ENCODE measurements at places on chromosomes 1 and 21.

DNA sequence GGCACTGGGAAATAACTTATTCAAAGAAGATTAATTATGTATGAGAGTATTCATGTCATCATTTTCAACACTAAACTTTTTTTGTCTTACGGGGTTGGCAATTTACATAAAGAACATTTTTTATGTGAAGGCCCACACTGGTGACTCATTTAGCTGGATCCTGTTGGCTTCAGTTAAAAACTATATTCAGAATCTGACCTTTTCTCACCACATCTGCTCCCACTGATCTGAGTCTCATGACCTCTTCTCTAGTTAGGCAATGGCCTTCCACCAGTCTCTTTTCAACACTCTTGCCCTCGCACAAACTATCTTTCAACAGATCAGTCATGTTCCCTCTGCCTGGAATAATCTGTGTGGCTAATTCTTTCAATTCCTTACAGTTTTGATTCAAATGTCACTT is 53.4 kb downstream of the TMPRSS15 start:
- no peak for DNase-seq

GRCh38 chr1:23756676-23757075 is 13.4 kb downstream of the ELOA start:
- DNase-seq = peak; percentile 32

DNA sequence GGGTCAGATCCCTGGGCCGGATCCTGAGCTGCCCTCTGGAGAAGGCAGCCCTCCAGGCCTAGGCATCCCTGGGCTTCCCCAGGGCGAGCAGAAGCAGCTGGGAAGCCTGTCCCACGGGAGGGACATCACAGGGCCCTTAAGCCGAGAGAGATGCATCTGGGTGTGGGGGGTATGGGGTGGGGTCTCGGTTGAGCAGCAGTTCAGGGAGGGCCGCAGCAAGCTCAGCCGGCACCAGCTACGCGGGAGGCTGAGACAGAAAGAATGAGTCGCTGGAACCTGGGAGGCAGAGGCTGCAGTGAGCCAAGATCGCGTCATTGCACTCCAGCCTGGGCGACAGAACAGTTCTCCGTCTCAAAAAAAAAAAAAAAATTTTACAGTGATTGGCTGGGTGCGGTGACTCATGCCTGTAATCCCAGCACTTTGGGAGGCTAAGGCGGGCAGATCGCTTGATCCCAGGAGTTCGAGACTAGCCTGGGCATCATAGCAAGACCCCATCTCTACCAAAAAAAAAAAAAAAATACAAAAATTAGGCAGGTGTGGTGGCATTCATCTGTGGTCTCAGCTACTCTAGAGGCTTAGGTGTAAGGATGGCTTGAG is 37.7 kb downstream of the RRP1 start:
- DNase-seq = peak; percentile 80

DNA sequence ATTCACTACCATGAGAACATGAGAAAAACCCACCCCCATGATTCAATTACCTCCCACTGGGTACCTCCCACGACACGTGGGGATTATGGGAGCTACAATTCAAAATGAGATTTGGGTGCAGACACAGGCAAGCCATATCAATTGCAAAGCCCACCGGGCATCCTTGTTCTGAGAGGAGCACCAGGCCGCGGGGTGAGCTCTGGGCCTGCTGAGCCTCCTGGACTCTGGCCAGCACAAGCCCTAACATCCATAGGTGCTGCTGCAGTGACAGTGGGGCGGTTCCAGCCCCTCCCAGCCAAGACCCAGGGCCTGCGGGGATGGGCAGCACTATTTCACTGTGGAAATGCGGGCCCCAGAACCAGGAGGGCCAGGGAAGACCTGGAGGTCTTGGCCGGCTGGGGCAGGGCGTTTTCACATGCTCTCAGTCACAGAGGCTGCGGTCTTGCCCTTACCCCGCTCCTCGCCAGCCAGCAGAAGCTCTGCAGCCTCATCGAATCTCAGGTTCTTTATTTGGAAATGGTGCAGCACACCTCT is 103.8 kb downstream of the PCBP3 start:
- no peak for DNase-seq

GRCh38 chr1:204319462-204319861 is 40.3 kb downstream of the PLEKHA6 start:
- DNase-seq = peak; percentile 99

DNA sequence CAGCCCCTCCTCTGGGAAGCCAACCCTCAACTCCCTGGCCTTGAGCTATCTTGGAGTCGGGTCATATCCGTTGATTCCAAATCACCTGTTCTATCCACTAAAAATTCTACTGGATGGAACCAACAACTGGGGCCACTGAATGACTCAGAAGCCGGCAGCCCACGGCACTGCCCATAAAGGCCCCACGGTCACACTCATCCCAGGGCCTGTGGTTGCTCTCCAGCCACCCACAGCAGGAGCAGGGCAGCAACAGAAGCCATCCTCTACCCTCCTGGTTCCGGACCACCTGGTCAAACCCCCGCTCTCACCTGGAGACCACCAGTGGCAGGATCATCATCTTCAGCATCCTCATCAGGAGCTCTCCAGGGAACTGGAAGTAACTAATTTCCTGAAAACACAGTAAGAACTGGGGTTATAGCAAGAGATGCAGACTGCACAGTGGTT is 8.4 kb downstream of the SLC1A7 start:
- DNase-seq = no peak

- DNase-seq = peak; percentile 67
These were observed 107.5 kb downstream of the ZNF281 start for GRCh38 chr1:200302192-200302920.

DNA sequence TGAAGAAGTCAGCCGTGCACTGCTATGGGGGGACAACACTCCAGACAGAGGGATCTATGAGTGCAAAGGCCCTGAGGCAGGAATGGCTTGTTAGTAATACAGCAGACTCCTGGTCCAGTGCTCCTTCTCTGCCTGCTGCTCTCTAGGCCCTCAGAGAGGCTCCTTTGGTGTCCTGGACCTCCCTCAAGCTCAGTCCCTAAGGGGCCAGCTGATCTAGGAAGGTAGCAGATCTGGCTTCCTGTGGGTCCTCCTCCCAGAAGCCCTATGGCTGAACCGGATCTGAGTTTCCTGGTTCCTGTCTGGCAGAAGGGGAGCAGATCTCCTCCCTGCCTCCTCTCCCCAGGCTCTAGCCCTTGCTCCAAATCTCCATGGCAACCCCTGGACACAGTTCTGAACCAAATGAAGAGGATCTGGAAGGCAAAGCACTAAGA is at the start of gene LDLRAD2:
Gene LDLRAD2 (plus strand): TSS at position 391 of the 431 bp plus-strand sequence. CDS start 187 bp downstream, outside the sequence.
- no peak for DNase-seq

DNA sequence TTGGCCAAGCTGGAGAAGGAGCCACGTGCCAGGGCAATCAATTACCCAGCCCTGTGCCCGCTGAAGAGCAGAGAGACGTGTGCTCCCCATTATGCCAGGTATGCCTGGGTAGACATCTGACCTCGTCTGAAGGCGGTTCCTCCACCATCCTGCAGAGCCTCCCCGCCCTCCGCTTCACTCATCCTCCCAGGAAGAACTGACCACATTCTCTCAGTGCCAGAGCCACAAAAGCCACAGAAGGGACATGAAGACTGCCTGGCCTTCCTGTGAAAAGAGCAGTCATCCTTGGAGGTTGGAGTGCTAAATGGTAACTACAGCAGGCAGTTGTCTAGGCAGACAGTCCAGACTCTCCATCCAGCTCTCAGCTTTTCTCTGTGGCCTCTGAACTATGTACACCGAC is 12.0 kb downstream of the SYT2 start:
- no peak for DNase-seq

DNA sequence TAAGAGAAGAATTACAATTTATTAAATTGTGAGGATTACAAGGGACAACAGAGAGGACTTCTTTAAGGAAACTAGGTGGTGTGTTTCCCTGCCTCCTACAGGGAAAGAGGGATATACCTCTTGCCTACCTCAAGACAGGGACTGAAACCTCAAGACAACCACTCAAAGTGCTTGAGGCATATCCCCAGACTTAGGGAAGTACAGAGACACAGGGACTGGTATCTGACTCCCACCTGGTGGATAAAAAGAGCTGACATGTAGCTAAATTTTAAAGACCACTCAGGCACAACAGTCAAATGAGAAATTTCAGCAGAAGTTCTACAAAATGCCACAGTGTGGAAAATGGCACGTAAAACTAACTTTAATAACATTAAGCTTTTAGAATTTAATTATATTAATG is 21.3 kb downstream of the DENND2C start:
- DNase-seq = no peak

DNA sequence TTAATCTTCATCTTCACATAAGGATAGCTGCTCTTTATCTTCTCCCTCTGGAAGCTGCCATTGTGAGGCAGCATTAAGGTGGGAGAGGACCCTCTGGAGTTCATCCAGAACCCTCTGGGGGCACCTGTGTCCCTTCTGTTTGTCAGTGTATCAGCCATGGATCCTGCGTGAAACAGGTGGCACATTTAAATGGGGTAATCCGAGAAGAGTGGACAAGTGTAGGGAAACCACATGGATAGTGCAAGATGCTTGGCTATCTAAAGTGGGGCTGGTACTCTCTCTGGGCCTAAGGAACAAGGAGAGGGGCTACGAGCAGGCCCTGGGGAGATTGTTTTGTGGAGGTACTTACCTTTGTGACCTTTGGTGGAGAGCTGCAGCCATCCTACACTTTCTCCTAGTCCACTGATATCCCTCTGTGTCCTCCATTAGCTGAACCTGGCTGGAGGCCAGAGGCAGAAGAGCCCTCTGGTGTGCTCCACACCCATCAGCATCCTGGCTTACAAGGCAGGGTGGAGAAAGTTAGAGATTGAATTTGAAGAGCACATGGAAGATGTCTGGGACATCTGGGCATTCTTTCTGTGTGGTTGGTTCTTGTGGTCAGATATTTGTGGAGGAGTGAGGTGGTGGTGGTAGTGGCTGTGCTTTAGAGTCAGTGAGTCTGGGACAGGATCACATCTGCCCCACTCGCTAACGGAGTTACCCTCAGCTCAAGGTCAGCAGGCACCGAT is 117.7 kb downstream of the FGGY start:
- no peak for DNase-seq

DNA sequence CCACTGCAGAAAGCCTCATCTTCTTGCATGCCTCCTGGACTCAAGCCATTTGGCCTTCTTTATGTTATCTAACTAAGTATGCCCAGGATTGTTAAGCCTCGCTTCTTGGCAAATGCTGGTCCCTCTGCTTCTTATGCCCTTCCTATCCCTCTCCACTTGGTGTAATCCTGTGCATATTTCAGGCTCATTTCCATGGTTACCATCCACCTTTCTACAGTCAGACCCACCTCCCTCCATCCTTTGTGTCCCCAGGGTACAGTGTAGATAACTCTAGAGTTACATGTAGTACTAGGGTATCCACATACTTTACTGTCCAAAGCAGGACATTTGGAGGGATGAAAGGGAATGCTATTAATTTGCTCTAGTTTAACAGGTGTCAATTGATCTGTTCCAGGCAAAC is 6.5 kb upstream of the RNF19B start:
- DNase-seq = no peak

DNA sequence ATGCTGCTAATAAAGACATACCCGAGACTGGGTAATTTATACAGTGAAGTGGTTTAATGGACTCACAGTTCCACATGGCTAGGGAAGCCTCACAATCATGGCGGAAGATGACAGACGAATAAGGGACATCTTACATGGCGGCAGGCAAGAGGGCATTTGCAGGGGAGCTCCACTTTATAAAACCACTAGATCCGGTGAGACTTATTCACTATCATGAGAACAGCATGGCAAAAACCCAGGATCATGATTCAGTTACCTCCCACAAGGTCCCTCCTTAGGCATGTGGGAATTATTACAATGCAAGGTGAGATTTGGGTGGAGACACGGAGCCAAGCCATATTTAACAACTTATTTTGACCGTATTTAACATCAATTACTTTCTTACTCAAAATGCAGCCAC is 739.0 kb downstream of the NCAM2 start:
- DNase-seq = no peak

DNA sequence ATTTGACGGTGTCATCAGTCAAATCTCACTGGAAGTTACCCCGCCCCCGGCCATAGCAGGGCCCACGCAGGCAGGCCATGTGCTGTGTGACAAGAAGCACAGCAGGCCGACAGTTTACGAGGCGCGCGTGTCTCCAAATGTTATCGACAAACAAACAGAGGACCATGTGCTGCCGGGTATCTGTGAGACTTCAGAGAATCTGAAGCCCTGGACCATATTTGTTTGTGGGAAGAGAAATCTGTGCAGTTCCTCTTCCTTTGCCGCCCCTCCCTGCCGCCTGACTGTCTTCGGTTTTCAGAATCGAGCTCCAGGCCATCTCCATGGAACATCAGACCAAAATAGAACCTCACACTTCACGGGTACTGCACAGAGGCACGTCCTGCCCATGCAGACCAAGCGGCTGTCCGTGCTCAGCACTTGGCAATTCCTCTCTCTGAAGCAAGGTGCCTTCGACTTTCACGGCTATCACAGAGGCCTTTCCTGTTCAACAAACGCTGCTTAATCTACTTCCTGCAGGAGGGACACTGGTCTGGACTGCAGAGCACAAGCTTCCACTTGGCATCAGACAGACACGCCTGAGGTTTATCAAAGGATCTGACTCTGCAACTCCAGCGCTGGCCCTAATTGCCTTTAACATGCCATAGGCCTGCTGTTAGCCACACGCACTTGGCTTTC is 135.7 kb upstream of the KRTAP19-8 start:
- no peak for DNase-seq

DNA sequence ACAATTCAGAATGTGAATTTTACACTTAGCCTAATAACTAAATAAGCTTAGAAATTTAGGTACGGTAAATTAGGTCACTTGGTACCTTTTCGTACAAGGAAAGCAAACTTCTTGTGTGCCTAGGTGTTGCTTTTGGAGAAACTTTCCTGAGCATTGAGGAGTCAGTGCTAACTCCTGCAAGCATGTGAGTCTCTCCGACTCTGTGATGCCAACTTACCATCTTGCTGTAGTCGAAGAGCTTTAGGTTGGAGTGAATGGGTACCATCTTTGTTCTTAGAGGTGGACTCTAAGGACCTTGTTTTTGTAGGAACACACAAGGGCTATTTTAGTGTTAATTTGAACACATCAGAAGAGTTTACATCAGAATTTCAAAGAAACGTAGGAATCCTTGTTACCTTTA is 688.9 kb downstream of the USP25 start:
- DNase-seq = no peak

- DNase-seq = no peak
These were observed 3.5 kb downstream of the C1orf159 start for GRCh38 chr1:1112237-1112985.

GRCh38 chr1:39434797-39435395 is 56.5 kb upstream of the BMP8A start:
- DNase-seq = no peak

- peak; percentile 23 for DNase-seq
These were observed 227.9 kb downstream of the TM2D1 start for GRCh38 chr1:61497013-61497412.

GRCh38 chr1:21489146-21489545 is 20.1 kb upstream of the ALPL start:
- no peak for DNase-seq

- peak; percentile 94 for DNase-seq
These were observed 41.0 kb downstream of the MYOM3 start for GRCh38 chr1:24070821-24071393.

GRCh38 chr1:221045151-221045550 is 165.9 kb downstream of the HLX start:
- DNase-seq = no peak
